ENCODE measurements at places on chromosomes 6 and 20.

GRCh38 chr6:95587989-95588388 lies 10.7 kb downstream of the MANEA start:
- no peak for DNase-seq

GRCh38 chr6:156182356-156182755 lies 594.8 kb upstream of the ARID1B start:
- DNase-seq = no peak

GRCh38 chr20:50455656-50456451 lies 54.3 kb upstream of the PTPN1 start:
- no peak for DNase-seq

GRCh38 chr20:47362361-47363219 lies 6.1 kb upstream of the ZMYND8 start:
- no peak for DNase-seq

- no peak for DNase-seq
Observed at GRCh38 chr6:132456700-132457143, 55.4 kb upstream of the MOXD1 start.

DNA sequence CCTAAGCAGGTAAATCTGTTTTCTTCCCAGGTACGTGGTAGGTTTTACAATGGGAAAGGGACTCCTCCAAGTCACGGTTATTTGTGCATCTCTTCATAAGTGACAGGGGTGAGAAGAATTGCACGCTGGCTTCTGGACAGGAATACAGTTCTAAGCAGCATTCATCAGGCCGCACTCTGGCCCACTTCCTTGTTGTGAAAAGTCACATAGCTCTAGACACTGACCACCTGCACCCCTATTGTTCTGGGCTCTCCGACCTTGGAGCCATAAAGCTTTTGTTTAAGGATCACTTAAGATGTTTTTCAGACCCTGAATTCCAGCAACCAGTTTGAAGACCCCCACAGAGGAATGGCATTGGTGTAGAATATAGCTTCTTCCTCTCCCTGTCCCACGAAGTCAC lies 31.4 kb downstream of the RAMACL start:
- DNase-seq = no peak

- DNase-seq = no peak
Observed at GRCh38 chr6:132513831-132514545, 1.1 kb upstream of the STX7 start.

DNA sequence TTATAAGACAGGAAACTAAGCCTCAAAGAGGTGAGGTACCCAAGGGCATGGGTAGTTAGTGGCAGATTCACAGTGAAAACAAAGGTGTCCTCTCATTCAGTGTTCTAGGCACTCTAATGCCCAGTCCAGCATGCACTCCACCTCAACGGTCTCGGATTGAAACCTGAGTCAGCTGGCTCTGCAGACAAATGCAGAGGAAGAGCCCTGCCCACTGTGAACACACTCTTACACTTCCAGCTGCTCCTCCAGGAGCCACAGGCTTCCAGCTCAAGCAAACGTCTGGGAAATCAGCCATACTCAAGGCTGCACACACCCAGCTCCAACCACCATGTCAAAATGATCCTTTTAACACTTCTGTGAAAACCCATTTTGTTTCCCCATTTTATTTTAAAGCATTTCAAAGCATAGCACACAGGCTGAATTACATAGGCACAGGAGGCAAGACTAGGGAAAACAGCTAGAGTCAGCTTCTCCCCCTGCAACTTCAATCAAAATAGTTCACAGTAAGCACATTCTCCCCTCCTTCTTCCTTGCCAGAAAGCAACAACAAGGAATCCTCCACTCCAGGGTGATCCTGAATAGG lies 3.0 kb upstream of the IL17A start:
- DNase-seq = no peak

DNA sequence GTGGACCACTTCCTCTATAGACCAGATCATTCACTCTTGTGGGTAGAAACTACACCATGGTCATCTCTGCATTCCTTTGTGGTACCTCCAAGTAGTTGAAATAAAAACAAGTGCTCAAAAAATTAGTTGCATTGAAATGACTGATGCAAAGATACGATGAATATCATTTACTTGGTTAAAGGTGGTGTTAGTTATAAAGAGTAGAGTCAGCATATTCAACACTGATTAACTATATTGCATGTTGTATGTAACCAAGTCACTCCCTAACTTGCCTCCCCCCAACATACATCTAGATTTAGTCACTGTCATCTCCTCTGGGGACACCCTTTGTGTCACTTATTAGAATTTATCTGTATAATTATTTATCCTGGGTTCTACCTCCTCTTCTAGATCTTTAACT lies 77.7 kb downstream of the SHLD1 start:
- no peak for DNase-seq

- no peak for DNase-seq
Observed at GRCh38 chr6:13648850-13649249, 33.7 kb downstream of the NOL7 start.

GRCh38 chr20:22511943-22512910 lies 72.1 kb downstream of the FOXA2 start:
- DNase-seq = peak; percentile 58

- no peak for DNase-seq
Observed at GRCh38 chr6:108951351-108951953, 103.2 kb downstream of the ARMC2 start.

Data from progenitor cell of endocrine pancreas (in vitro differentiated cells).